Stimulated activated CD4-positive, alpha-beta T cell treated with anti-CD3 and anti-CD28 coated beads, TNF-alpha, amount 100 ng/mL, for 4 hours (primary cell): ENCODE measurements at places on chromosomes 1 and 21.

DNA sequence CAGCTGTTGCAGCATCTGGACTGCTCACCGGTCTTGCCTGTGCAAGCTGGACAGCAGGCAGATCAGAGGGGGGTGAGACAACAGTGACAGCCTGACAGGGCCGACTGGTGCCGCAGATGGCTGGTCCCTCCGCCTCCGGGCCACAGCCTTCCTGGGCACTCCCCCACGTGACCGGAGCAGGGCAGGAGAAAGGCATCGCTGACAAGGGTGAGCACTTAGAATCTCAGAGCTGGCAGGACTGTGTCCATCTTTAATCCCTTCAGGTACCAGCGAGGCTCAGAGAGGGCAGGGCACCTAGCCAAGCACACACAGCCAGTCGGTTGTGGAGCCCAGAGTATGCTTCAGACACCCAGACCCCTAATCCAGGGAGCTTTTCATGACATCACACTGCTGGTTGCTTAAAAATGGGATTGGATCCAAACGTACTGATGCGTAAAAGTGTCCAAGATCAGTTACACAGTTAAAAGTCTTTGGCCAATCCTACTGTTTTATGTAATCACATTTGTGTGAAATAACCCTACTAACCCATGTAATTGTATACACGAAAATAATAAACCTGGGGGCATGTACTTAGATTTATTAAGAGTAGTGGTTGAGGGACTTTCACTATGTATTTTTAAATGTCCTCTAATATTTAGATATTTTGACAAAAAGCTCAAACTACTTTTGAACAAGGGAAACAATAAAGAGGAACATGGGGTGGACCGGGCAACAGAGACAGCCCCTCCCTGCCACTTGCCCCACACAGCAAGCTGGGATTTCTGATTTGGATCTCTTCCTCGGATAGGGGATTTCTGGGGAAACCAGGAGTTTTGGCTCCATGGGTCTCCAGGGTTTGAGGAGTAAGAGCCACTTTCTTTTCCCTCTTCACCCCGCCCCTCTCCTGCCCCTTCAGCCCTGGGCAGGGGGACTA is 758 bp upstream of the CNTN2 start:
- no peak for DNase-seq

GRCh38 chr1:208668991-208669390 is 424.8 kb upstream of the PLXNA2 start:
- DNase-seq = no peak

- no peak for DNase-seq
Measured at GRCh38 chr1:159943908-159944622, 1.3 kb downstream of the IGSF9 start.

DNA sequence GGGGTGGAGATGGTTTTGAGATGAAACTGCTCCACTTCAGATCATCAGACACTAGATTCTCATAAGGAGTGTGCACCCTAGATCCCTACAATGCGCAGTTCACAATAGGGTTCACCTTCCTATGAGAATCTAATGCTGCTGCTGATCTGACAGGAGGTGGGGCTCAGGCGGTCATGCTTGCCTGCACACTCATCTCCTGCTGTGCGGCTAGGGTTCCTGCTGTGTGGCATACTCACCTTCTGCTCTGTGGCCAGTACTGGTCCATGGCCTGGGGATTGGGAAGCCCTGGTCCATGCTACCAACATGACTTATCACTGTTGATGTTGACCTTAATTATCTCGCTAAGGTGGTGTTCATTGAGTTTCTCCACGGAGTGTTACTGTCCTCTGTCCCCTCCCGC is 144.5 kb downstream of the NAV1 start:
- DNase-seq = no peak

DNA sequence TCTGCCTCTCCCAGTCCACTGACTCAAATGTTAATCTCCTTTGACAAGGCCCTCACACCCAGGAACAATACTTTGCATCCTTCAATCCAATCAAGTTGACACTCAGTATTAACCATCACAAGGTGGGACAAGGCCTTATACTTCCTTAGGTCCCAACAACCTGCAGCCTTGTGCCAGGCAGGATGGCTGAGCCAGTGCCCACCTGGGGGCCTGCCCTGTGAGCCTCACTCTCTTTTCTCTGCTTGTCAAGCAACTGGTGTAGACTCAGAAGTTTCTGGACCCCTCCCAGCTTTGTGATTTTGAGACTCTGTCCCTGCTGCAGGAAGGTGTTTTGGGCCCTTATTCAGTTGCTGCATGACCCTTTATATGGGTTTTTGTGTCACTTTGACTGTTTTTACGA is 310.0 kb upstream of the C1orf174 start:
- no peak for DNase-seq

DNA sequence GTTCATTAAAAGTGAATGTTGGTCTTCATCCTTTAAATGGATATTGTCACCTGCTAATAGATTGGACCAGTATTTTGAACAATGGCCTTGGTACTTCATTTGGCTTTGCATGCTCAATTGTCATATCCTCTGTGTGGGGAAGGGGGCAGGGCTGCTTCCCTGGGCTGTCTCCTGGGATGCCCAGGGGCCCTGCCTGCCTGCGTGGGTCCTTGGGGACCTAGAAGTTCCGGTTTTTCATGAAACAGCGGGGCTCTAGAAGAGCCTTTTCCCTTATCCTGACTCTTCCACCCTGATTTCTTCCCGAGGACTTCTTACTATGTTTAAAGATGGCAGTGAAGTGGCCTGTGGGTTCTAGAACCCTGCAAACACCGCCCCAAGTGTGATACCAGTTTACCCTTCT is 97.5 kb downstream of the DISC1 start:
- DNase-seq = no peak
